ENCODE measurements at places on chromosomes 3 and 15.

- DNase-seq, result no peak
These were observed 2.5 kb upstream of the GANC start for GRCh38 chr15:42270551-42270950.

- DNase-seq, result no peak
These were observed 17.2 kb downstream of the ARRDC4 start for GRCh38 chr15:97977734-97978133.

DNA sequence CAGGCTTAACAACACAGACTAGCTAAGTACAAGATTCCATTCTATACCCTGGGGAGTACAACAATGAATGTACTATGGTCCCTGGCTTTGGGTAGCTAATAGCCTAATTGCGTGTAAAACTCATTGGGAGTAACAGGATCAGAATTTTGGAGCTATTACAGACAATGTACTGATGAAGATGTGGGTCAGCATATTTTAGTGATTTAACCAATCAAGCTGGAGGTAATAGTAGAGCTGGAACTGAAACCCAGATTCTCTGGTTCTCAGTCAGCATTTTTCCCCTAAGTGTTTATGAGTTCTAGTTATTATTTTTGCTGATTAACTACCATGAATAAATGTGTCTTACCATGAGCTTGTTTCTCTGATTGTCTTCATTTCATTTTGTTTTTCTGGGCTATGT is 578.7 kb downstream of the NLGN1 start:
- no peak for DNase-seq

DNA sequence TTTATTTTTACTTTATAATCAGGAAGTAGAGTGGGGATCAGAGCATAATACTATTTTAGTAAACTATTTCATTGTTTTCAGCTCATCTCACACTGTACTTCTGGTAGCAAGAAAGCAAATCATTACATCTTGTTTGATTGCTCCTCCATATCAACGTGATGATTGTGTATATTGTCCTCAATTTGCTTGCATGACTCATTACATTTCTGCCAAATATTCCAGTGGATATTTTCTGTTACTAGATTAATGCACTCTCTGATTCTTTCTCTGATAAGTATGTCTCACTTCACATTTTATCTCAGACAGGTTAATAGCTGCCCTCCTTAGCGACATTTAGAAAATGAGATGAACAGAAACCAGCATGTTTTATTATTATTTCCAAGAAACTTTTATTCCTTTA is 1145.3 kb downstream of the OTOL1 start:
- DNase-seq, result peak; percentile 6

DNA sequence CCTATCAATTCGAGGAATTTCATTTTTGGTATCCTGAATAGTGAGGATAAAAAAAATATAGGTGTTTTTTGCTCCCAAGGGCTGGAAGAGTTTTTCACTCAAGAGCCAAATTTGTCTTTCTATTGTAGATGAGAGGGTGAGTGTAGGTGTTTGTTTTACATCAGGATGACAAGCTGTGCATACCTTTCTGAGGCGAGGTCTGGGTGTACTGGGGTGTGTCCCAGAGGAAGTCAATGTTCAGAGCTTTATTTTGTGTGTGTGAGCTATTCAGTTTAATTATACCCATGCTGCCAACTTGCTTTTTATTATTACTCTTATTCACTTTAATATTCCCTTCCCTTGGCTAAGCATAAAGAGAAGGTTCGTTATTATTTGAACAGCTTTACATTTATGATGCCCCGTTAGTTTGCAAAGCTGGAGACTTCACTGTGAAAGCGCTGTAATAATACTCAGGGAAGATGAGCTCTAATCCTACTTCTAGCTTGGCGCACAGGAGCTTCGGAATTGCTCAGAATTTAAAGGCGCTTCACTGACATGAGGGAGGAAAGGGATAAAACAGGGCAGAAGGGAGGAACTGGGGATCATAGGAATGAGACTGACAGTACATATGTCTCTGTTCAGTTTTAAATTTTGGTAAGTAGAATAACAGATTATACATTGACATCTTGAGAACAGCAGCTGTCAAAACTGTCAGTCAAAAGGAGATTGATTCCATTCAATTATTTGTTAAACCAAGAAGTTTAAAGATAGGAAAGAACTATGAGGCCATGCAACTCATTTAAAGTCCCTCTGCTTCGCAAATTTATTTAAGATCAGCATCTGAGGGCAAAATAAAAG is 117.7 kb upstream of the TP63 start:
- DNase-seq, result no peak

DNA sequence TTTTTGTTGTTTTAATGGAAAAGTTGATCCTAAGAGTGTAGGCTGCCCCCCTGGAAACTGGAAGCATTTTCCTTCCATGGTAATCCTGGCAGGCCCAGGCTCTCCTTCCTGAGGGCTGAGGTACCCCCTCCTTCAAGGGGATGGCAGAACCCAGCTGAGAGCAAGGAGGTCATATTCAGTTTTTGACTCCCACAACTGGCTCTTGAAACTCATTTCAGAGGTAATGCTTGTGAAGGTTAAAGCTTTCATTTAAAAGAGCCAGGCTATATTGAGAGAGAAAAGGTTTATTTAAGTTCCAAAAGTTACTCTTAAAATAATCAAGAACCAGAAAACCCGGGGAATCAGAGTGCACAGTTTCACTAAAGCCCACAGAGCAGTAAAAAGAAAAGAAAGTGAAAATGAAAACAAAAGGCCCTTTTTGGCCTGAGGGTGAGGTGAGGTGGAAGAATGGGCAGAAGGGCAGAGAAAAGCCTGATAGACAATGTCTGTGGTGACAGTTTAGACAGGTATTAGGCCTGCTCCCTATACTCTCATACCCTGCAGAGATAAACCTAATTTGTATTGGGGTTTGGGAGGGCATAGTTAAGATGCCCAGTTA is 47.0 kb upstream of the RBP1 start:
- DNase-seq, result no peak

DNA sequence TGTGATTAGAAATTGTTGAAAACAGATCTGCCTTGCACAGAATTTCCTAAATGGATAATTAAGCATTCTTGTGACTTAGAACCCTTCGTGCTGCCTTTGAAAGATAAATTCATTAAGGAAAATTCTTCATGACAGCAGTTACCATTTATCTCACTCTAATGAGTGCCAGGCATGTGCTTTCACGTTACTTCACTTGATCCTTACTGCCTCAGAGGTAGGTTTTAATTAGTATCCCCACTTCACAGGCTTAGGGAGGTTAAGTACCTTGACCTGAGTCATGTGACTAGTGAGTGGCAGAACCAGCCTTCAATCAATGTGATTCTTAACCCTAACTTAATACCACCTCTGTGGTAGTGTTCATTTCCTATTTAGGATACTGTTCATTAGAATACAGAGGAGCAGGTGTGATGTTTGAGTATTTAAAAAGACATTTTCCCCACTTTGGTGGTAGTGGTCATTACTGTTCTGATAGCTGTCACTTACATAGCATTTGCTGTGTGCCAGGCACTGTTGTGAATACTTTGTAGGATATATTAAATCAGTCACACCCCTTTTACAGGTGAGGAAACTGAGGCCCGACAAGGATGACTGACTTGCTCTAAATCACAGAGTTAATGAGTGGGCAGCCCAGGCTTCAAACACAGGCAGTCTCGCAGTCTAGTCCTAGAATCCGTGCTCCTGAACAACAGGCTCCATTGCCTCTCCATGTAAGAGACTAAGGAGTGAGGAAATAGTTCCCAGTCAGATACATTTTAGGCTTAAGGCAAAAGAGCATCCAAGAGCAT is 57.9 kb downstream of the RLBP1 start:
- DNase-seq, result no peak
